ENCODE measurements at places on chromosomes 2 and 18.

- DNase-seq: no peak
Observed at GRCh38 chr2:51720826-51721225, 688.9 kb upstream of the NRXN1 start.

GRCh38 chr2:40120026-40120425 lies 331.9 kb downstream of the SLC8A1 start:
- no peak for DNase-seq

DNA sequence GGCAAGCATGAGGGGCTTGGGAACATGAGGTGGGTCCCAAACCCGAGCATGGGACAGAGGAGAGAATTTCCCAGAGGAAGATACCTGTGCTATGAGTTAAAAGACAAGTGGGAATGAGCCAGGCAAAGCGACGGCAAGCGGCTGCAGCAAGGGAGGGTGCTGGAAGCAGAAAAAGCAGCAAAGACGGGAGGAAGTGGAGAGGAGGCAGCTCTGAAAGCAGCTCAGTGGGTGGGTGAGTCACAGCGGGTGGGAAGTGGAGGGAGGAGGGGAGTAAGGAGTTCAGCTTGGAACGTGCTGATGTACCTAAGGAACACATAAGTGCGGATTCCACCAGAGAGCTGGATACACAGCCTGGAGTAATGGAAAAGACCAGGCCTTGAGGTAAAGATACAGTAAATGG lies 41.4 kb downstream of the THUMPD2 start:
- DNase-seq: peak; percentile 65

DNA sequence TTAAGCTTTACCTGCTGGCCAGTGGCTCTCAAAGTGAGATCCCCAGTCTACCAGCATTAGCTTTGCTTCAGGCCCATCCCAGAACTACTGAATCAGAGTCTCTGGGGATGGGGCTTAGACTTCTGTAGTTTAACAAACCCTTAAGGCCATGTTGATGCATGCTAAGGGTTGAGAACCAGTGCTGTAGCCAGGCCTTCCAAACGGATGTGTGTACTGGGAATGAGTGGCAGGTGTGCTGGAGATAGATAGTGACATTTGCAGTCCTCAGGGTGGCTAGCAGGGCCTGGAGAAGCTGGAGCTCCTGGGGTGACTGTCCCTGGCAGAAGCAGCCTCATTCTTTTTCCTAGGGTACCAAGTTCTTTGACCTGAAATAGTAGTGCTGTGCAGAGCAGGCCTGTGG lies 148.5 kb downstream of the PPP1R1C start:
- DNase-seq: no peak

DNA sequence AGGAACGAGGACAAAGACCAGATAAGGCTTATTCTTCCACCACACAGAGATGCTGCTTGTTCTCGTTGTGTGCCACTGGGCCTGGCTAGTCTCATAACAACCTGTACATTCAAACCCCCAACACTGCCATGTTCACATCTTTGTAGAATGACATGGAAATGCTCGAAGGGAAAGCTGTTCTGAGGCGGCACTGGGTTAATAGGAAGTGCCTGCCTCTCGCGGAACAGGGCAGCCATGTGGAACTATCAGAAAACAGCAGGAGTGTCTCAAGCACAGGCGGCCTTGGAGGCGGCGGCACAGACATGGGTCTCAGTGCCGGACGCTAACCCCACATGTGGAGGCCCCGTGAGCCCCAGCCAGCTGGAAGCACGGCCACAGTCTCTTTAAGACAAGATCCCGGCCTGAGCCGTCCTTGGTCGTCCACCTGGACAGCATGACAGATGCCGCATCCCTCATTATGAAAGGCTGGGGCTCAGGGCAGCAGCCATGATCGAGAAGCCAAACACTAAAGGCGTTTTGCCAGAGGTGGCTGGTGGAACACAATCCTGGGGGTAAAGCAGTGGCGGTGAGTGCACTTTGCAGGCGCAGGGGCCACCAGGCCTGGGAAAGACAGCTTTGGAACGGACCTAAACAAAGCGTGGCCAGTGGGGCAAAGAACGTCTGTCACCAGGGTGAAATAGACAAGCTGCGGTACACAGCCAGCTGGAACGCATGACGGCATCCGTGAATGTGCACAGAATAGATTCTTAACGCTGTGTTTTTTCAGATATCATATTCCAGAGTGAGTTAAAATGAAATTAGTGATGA lies 161.0 kb downstream of the HDAC4 start:
- DNase-seq: no peak

GRCh38 chr2:173232956-173233744 lies 121.5 kb upstream of the CDCA7 start:
- no peak for DNase-seq

- no peak for DNase-seq
Observed at GRCh38 chr2:46832543-46832942, 83.1 kb downstream of the MCFD2 start.

- no peak for DNase-seq
Observed at GRCh38 chr2:205714058-205714776, 31.9 kb downstream of the NRP2 start.

DNA sequence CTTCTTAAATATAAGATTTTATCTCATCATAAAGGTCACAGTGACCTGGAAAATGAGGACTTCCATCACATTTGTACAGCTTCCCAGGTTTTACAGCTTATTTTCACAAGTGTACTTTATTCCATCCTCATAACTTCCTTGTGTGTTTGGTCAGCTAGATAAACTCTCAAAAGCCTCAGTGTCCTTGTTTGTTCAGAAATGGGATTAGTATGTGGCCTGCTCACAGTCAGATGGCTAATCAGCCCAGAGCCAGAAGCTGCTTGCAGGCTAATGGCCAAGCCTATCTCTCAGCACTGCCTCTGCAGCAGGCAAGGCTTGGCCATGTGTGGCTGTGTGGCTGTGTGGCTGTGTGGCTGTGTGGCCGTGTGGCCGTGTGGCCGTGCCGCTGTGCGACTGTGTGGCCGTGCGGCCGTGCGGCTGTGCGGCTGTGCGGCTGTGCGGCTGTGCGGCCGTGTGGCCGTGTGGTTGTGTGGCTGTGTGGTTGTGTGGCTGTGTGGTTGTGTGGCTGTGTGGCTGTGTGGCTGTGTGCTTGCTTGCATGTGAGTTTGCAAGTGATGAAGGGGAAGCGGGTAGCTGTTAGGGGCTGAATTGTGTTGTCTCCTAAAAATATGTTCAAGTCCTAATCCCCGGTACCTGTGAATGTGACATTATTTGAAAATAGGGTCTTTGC lies 233.0 kb upstream of the TNP1 start:
- no peak for DNase-seq

DNA sequence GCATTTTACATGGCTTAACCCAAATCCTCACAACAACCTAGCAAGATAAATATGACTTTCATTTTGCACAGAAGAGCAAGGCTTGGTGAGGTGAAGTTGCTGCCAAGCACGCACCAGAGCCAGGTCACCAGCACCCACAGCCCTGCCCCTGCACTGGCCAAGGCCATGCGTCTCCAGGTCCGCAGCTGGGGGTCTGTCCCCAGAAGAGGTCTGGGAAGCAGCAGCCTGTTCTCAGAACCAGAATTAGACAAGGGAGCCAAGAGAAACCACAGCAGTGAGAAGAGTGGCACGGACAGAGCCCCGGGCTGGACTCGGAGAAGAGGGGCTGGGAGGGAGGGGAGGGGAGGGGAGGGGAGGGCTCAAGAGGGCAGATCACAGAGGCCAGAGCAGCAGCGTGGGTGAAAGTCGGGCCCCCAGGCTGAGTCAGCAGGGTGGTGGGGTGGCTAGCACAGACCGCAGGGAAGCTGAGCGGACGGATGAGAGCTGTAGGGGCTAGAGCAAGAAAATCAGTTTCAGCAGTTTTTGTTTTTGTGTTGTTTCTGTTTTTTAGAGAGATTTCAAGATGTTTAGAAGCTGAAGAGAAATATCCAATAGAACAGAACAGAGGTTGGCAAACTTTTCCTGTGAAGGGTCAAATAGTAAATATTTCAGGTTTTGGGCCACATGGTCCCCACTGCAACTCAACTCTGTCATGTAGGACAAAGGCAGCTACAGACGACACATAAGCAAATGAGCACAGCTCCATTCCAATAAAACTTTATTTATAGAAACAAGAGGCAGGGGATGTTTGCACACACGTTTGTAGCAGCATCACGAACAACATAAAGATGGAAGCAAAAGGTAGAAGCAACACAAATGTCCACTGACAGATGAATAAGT lies 7.4 kb upstream of the MTERF4 start:
- DNase-seq: no peak

DNA sequence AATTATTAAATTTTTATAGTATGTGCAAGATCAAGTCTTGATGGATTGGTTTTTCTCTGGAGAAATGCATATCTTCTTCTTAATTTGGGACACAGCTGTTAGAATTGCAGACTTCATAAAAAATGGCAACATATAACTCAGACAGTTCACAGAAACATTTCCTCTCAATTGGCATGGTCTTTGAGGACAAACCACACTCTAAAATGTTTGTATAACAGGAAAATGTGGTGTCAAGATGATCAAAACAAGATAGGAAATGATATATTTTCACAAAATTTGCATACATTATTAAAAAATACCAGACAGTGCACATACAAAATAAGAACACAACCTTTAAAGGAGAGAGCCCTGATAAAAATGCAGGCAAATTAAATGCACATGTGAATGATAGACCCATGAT lies 63.9 kb downstream of the ICOS start:
- DNase-seq: no peak

- DNase-seq: no peak
Observed at GRCh38 chr2:144201868-144202468, 318.0 kb downstream of the ZEB2 start.

- no peak for DNase-seq
Observed at GRCh38 chr2:39989888-39990287, 210.8 kb upstream of the THUMPD2 start.

GRCh38 chr2:222547083-222547482 lies 108.8 kb downstream of the FARSB start:
- DNase-seq: no peak

GRCh38 chr18:34818064-34818463 lies 108.0 kb downstream of the DTNA start:
- no peak for DNase-seq

DNA sequence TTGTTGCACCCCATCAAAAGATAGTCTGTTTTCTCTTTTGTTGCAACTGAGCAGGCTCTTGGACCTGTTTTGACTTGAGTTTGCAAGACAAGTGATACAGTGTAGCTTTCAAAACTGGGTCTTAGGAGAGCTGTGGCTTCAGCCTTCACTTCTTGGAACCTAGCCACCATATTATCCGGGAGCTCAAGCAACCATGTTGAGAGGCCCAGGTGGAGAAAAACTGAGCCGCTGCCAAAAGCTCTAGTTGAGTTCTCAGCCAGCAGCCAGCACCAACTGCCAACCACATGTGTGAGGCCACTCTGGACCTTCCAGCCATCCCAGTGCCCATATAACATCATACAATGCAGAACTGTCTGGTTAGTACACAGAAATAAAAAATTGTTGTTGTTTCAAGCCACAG lies 5.4 kb downstream of the CACNB4 start:
- no peak for DNase-seq

DNA sequence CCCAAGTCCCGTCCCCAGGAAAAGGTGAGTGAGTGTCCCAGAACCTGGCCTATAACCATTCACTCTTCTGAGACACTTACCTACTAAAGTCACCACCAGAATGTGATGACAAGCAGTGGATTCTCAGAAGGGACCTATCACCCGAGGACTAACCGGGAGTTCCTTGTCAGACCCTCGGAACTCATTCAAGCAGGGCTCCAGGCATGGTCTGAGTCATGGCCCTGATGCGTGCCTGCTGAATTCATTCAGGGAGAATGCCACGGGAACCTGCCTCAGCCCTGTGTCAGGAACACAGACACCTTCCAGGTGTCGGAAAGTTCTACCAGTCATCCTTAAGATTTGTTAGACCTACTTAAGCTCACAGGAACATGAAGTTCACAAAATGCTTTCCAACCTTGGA lies 29.8 kb downstream of the ALPK2 start:
- no peak for DNase-seq

- peak; percentile 53 for DNase-seq
Observed at GRCh38 chr2:240989451-240990265, 8.8 kb upstream of the SNED1 start.

DNA sequence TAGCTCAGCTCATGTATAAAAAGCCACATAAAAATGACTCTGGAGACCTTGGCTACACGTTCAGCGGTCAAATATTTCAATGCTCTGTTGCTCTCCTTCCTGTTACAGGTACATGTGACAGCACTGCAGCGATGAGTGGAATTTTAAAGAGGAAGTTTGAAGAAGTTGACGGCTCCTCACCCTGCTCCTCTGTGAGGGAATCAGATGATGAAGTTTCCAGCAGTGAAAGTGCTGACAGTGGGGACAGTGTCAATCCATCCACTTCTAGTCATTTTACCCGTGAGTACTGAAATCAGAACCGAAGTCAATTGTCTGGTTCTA lies 125.4 kb downstream of the CSRNP3 start:
- DNase-seq: no peak

DNA sequence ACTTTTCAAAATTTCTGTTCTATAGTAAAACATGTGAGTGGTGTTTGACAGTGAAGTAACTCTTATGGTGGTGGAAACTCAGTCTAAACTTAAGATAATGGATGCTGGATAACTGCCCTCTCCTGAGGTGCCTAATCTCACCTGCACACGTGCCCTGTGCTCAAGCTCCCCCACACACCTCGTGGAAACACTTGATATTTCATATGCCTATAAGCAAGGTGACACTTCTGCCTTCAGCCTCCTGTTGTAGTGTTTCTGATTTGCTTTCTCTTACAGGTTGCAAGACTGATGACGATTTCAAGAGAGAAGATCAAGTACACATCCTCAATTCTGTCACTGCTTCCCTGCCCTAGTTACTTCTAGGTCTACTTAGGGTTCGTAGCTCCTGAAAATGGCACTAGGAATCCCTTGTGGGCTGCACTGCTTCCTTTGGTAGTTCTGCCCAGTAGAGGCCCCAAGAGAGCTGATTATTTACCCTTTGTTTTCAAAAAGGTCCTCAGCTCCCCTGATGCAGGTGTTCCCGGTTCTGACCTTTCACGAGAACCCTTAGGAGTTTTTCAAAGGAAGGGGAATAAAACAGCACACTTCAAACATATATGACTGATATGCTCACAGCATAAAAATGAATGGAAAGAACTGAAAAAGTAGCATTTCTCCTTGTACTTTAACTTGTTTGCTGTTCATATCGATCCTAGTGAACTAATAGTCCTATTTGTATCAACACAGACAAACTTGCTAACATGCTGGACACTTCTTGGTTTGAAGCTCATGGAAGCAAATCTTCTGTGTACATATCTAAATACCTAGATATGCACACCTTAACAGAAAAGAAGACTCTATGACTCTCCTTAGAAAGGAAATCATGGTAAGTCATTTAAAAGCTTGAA lies 6.7 kb downstream of the CAVIN2 start:
- no peak for DNase-seq

All from WTC11 (cell line).